ENCODE measurements at places on chromosomes 2 and 18.

- DNase-seq = no peak
Observed at GRCh38 chr2:186949726-186950256, 100.8 kb upstream of the ZSWIM2 start.

- DNase-seq = no peak
Observed at GRCh38 chr2:177284531-177284930, 20.0 kb upstream of the NFE2L2 start.

DNA sequence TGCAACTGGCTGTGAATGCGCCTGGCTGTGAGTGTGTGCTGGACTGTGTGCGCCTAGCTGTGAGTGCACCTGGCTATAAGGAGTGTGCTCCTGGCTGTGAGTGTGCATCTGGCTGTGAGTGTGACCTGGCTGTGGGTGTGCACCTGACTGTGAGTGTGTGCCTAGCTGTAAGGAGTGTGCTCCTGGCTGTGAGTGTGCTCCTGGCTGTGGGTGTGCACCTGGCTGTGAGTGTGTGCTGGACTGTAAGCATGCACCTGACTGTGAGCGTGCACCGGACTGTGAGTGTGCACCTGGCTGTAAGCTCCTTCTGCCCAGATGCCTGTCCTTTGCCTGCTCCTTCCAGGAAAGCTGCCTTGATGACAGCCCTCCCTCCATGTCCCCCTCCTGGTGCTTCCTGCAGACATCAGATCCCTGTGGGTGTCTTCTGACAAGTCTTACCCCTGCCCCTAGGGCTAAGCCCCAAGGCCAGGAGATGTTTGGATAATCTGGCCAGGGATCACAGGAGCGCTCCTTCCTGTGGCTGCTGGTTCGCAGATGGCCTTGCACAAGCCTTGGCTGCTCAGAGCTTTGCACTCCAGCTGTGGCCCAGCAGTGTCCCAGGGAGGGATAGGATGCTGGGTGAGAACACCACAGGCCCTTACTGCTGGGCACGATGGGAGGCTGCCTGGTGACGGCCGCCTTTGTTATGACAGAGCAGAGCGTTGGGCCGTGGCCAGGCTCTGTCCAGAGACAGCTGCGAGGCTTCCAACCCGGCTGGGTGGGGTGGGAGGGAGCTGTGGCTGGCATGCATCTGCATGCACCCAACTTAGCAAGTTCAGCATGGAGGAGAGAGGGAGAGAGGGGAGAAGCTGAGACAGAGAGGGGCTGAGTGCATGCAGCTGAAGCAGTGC is 89.9 kb downstream of the GLI2 start:
- no peak for DNase-seq

GRCh38 chr2:160970052-160970965 is 189.9 kb upstream of the TANK start:
- DNase-seq = no peak

- no peak for DNase-seq
Observed at GRCh38 chr2:119326938-119327337, 39.7 kb downstream of the C2orf76 start.

GRCh38 chr2:195343540-195343939 is 313.5 kb upstream of the SLC39A10 start:
- no peak for DNase-seq

- no peak for DNase-seq
Observed at GRCh38 chr18:2395427-2396161, 175.7 kb downstream of the METTL4 start.

DNA sequence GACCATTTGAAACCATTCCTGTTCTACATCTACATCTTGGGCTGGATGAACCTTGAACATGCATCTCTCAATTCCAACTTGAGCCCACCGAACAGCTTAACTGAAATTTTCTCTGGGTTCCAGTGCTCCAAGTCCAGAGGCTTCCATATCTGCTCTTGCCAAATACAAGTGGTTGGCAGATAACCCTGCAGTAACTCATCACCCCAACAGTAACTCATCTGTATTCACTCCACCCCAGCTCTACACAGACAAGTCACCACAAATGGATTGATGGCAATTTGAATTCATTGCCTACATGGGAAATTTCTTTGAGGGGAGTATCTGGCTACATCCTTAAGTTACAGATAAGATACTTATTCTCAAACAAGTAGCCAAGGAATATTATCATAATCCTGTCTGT is 502.4 kb upstream of the TNP1 start:
- DNase-seq = no peak

DNA sequence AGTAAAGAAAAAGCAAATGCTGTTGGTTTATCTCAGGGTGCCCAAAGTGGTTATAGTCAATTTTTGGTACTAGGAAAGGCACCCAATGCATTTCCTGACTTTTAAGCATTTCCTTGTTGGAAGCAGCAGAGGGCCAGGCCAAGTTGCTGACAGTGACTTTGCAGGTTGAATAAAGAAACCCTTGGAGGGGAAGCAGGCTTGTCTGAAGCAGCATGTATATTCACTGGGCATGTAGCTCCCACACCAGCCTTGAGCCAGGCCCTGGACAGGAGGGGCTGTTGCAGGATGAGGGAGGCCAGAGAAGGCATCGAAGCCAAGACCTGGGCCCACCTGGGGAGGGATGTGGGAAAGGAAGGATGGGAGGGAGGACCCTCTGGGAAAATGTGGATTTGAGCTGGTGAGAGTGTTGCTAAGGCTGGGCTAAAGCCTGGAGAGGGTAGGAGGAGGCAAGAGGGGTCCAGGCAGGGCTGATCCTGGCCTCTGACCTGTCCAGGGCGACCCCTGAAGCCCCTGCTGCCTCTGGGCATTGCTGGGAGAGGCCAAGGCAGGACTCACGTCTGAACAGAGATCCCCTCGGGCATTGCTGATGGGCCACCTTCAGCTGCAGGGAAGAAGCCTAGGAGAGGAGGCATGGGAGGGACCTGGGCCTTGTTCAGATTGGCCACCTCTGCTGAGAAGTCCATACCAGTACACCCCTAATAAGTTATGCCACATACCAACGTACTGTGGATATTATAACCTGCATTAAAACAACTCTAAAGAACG is 79.6 kb downstream of the STPG4 start:
- DNase-seq = no peak

GRCh38 chr2:61853086-61853846 is 594 bp downstream of the FAM161A start:
- DNase-seq = no peak

DNA sequence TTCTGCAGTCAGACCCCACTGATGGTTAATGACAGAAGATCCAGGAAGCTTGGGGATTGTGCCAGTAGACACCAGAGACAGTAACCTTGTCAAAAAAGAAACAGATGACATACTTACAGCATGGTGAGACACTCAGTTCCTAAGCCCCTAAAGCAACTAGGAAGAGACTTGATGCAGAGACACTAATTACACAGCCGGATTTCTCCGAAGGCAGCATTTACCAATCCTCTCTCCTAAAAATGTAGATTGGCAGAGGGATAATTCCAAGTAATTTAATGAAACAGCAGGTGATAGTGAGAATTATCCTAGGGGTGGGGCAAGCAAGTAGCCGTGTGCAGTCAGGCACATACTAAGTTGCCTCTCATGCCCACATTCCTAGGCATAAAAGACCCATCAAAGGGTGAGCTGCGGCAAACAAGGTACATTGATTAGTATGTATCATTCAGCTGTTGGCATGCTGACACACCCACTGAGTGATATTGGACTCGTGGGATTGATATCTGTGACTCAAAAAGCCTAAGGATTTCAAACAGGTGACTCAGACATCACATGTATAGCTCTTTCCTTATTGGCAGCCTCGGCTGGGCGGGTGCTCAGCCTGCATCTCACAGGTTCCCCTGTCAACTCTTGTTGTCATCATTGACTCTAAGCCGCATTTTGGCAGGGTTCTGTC is 296.7 kb upstream of the ATP5MC3 start:
- no peak for DNase-seq

DNA sequence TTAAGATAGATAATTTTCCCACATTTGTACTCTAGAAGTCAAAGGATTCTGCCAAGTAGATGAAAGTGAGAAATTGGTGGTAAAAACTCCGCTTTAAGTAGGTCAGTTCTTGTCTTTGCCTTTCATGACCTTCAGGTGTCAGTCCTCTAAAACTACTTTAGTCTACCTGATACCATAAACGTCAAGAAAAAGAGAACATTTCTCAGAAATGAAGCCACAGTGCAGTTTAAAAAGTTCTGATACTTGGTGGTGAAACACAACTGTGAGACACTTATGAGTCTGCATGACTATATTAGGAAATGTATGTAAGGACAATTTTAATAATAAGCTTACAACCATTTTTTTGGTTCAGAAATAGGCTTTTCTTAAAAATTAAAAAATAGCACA is 583.3 kb downstream of the SATB2 start:
- DNase-seq = no peak

DNA sequence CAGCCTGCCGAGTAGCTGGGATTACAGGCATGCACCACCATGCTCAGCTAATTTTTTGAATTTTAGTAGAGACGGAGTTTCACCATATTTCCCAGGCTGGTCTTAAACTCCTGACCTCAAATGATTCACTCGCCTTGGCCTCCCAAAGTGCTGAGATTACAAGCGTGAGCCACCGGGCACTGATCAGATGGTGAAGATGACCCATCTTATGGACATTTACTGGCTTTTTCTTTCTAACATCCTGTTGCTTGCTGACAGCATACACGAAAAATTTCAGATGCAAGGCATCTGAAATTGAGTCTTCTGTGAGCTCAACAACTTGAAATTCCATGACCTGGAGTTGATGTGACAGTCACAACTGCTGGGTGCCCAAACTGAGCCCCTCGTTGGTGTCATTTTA is 859.5 kb upstream of the CNTNAP5 start:
- no peak for DNase-seq

GRCh38 chr2:3325458-3326181 is 52.0 kb downstream of the EIPR1 start:
- no peak for DNase-seq

DNA sequence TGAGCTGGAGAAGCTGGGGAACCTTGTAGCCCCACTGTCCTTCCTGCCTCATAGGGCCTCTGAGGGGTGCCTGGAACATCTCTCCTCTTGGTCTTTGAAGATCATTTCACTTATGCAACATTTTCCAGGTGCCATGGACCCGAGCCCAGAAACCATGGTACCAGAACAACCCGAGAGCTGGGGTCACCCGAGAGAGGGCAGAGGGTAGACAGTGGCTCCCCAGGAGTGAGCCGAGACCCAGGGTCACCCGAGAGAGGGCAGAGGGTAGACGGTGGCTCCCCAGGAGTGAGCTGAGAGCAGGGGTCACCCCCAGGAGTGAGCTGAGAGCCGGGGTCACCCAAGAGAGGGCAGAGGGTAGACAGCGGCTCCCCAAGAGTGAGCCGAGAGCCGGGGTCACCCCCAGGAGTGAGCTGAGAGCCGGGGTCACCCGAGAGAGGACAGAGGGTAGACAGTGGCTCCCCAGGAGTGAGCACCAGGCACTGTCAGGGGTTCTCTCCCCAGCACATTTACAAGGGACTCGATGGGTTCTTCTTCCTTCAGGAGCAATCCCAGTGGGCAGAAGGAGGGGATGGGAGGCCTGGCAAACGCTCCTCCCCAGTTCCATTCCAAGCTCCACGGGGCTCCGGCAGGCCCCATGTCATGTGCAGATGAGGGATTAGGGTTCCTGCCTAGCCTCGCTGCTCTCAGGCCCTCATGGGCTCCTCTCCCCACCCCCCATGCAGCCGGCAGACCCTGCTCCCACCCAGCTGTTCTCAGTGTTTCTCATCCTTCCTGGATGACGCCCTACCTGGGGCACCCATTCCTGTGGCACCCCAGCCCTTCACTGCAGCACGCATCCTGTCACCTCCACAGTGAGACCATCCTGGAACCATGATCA is 163.5 kb downstream of the RTP5 start:
- peak; percentile 14 for DNase-seq

DNA sequence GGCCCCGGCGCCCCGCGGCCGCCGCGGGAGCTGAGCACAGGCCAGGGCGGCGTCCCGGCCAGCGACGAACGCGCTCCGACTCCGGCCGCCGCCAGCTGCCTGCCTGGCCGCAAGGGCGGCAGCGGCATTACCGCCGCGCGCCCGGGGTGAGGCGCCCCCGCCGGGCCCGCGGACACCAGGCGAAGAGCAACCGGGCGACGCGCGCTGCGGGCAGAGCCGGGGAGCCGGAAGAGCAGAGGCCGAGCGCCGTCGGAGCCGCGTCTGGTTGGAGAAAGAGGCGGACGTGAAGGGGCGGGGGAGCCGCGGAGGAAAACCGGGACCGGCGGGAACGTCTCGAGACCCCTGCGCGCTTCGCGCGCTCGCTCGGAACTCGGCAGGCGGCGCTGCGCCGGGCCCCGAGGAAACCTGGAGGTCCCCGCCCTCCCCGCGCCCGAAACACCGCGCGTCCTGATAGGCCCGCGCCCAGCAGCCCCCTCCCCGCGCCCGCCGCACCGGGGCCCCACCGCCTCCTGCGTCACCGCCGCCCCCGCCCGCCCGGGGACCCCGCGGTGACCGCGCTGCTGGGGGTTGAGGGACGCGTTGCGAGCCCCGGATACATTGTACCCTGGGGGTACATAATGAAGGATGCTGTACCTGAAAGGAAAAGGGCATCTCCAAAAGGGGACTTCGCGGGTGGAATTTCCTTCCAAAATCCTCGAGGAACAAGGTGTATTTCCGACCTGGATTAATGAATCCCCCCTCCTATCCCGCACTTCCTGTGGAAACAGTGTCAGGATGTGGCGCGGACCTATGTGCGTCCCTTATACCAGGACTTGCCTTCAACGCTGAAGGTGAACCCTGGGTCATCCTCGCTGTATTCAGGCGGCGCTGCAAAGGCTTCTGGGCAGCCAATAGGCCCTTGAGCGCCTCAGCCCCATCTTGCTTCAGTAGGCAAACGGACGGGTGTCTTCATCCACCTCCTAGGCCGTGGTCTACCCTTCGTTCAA is 1.0 kb upstream of the B4GALT6 start:
- peak; percentile 41 for DNase-seq

GRCh38 chr2:238235331-238235732 is 4.5 kb downstream of the HES6 start:
- no peak for DNase-seq

- no peak for DNase-seq
Observed at GRCh38 chr2:231662811-231663457, 45.4 kb upstream of the PTMA start.

- DNase-seq = no peak
Observed at GRCh38 chr18:474416-474815, 26.1 kb downstream of the COLEC12 start.

- DNase-seq = no peak
Observed at GRCh38 chr18:4842287-4842686, 354.8 kb downstream of the AKAIN1 start.

DNA sequence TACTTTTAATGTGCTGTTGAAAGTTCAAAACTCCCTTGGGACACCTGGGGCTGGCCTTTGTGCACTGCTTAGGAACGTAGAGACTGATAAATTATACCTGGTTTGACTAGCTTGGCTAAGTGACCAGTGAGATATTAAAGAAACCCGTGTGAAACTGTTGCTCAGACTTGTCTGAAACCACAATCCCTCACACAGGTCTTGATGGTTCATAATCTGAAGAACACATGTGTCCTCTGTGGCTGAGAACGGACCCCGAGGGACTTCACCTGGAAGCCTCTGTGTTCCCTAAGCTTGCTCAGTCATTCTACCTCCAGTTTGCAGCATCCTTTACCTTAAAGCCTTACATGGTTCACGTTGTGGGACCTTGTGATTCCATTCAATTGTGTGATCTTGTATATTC is 218.8 kb downstream of the CBLN2 start:
- DNase-seq = no peak

- no peak for DNase-seq
Observed at GRCh38 chr2:190876631-190877030, 4.0 kb upstream of the GLS start.

GRCh38 chr2:140639628-140640027 is 1491.2 kb downstream of the LRP1B start:
- DNase-seq = no peak

- no peak for DNase-seq
Observed at GRCh38 chr2:217972490-217972889, 30.3 kb downstream of the TNS1 start.

GRCh38 chr2:207625014-207625907 is at the start of gene METTL21A:
TSS of gene METTL21A (minus strand) at chr2:207625394. CDS start at chr2:207624375, 1,019 bp downstream.
- DNase-seq = peak; percentile 95

GRCh38 chr18:37441821-37442220 is 123.8 kb downstream of the CELF4 start:
- DNase-seq = no peak

All from activated T-cell treated with anti-CD3 and anti-CD28 coated beads, Interleukin-2, amount 50 U/mL, for 1 hour (primary cell).